ENCODE measurements at places on chromosomes 6 and 20.

- no peak for DNase-seq
Measured at GRCh38 chr20:62843656-62844055, 18.0 kb downstream of the TCFL5 start.

GRCh38 chr20:21862956-21863355, 157.5 kb downstream of the PAX1 start:
- no peak for DNase-seq

GRCh38 chr6:9020001-9020400, 584.7 kb upstream of the SLC35B3 start:
- no peak for DNase-seq

GRCh38 chr20:34427784-34428183, 64.7 kb downstream of the ITCH start:
- DNase-seq: no peak

DNA sequence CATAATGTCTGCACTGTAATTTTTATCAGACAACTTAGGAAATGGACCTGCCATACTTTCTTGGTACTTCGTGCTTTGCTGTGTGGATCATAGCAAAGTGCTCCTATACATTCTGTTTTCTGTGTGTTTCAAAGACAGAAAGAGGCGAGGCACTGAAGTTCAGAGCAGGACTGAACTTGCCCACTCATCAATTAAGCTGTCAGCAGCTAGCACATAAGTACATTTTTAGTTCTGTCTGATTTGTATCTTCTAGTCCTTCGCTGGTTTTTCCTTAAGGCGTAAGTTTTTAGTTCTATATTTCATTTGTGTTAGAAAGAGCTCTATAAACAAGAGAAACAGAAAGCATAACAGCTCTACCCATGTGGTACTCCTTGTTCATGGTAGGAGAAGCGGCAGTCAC, 42.1 kb downstream of the MAP3K4 start:
- no peak for DNase-seq

- DNase-seq: peak; percentile 34
Measured at GRCh38 chr6:150245148-150245935, 102.5 kb downstream of the PPP1R14C start.

DNA sequence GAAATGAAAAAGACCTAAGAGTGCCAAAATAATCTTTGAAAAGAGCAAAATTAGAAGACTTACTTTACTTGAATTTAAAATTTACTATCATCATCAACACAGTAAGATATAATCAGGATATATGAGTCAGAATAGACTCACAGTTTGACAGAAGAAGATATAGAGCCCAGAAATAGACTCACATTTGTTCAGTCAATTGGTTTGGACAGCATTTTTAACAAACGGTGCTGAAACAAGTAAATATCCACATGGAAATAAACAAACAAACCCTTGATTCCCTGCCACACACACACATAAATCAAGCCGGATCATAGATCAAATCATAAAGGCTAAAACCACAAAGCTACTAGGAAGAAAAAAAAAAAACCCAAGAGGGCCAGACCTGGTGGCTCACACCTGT, 291.1 kb downstream of the ADGRG6 start:
- peak; percentile 16 for DNase-seq

DNA sequence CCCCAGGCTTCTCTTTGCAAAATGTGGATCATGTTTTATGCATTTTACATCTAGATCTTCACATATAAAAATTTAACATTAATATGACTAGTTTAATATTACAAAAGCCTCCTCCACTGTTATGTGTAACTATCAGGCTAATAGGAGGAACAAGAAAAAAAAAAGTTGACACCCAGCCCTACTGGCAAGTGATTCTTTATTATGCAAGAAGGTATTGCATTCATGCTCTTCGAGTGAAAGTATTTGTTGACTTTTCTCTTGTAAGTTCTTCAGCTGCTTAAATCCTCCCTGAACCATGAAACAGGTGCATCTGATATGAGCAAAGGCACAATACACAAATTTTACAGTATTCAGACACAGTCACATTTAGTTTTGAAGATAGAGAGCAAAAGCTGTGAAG, 716 bp upstream of the HLA-DQB2 start:
- DNase-seq: no peak

DNA sequence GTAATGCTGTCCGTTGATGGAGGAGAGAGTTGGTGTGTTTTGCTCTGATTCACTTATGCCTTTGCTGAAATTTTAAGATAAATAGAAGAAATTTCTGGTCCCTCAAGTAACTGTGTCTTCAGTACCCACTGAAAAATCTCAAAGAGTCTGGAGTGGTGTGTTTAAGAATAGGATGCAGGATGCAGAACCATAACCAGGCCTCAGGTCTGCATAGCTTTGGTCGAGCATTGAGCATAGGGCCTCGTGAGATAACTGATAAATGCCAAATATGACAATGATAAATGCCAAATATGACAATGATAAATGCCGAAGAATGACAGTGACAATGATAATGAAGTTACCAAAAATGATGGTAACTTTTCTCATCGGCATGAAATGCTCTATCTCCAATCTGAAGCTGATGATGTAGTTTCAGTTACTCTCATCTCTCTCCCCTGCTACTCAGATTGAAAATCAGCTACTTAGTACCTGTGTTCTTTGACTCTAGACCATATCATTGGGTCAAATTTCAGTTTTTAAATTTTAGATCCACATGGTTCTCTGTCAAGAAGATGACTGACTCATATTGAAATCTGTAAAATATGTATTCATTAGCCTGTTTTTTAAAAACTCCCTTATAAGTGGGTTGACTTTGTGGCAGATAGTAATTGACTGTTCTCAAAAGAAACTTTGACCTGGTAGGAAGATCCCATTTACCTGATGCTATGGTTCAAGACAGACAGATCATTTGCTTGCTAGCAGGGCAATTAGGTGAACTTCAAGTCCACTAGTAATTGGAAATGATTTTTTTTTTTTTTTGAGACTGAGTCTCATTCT, 96.6 kb downstream of the SLC16A10 start:
- DNase-seq: no peak

DNA sequence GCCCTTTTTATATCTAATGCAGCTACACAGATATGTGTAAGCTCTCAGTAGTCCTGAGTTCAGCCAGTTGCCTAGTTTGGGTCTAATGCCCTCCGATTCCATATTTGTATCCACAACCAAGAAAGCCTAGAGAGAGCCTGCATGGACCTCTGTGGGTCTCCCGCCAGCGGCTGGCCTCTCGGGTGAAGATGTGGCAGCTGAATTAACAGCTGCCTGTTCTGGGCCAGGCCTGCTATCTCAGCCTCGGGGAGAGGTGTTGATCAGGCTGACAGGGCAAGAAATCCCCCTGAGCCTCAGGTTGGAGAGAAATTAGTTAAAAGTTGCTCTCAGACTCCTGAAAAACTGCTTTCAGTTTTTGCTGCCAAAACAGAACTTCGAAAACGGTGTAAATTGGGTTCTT, 19.8 kb downstream of the PTK7 start:
- DNase-seq: no peak

DNA sequence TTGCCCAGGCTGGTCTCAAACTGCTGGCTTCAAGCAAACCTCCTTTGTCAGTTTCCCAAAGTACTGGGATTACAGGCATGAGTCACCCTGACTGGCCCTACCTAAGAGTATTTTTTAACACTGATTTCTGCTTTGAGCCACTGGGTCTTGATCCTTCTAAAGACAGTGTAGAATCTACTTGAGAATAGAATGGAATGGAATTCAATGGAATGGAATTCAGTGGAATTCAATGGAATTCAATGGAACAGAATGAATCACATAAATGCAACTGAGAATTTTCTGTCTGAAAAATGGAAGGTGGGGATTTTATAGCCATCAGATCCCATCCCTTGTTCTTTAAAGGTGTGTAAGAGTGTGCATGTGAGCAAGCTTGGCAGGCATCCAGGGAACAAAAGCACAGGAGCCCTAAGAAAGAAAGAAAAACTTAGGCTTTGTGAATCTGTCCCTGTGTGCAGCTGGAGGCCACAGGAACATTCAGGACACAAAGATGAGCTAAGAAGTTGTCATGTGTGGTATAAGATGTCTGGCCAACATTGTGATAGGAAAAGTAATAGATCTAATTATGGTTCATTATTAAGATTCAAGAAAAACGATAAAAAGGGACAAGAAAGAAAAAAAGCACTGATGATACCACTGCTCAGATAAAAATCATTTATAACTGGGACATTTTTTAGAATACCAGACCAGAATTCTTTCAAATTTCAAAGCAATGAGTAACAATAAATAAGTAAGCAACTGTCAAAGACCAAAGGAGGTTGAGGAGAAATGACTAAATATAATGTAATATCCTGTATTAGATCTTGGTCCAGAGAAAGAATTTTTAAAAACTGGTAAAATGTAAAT, 681.0 kb upstream of the GJE1 start:
- peak; percentile 93 for DNase-seq

DNA sequence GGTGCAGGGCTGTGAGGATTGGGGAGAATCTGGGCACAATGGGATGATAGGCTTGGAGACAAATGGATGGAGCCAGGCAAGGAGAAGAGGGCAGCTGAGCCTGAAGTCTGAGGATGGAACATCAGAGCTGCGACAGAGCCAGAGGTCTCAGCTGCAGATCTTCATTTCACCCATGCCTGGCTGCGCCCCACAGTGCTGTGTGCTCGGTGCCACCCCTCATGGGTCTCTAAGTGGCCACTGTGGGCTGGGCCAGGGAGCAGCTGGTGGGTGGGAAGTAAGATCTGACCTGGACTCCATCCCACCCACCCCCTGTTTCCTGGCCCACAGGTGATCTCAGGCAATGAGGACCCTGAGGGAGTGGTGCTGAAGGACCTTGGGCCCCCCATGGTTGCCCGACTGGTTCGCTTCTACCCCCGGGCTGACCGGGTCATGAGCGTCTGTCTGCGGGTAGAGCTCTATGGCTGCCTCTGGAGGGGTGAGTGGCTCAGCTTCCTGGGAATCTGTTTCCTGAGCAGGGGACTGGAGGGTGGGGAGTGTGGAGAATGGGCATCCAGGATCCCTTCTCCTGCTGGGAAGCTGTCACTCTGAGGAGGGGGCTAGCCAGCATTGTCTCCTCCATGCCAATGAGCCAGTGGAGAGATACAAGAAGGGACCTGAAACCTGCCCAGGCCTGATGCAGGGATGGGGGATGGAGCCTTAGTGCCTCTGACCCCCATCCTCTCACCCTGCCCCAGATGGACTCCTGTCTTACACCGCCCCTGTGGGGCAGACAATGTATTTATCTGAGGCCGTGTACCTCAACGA, 6.5 kb downstream of the DDR1 start:
- DNase-seq: no peak

DNA sequence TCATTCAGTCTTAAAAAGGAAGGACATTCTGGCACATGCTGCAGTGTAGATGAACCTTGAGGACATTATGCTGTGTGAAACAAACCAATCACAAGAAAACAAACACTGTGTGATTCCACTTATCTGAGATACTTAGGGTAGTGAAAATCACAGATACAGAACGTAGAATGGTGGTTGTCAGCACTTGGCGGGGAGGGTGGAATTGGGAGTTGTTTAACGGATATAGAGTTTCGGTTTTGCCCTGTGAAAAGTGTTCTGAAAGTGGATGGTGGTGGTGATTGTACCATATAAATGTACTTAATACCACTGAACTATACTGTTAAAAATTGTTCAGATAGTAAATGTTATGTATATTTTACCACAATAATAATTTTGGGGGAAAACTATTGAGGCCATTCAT, 18.4 kb downstream of the KAT14 start:
- DNase-seq: no peak

- DNase-seq: peak; percentile 91
Measured at GRCh38 chr6:11632795-11633511, 95.4 kb downstream of the TMEM170B start.

DNA sequence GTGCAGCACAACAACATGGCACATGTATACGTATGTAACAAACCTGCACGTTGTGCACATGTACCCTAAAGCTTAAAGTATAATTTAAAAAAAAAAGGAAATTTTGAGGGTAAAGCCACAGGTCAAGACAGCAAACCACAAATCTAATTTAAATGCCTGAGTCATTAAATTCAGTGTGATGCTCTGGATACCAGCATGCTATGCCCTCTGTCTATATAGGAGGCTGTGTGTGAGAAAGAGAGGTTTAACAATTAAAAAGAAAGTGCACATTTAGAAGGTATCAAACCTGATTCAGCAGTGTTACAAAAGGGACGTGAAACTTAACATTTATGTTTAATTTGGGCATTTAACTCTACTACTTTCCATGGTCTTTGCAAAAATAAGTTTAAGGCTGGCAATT, 276.3 kb downstream of the ADGRB3 start:
- DNase-seq: no peak

DNA sequence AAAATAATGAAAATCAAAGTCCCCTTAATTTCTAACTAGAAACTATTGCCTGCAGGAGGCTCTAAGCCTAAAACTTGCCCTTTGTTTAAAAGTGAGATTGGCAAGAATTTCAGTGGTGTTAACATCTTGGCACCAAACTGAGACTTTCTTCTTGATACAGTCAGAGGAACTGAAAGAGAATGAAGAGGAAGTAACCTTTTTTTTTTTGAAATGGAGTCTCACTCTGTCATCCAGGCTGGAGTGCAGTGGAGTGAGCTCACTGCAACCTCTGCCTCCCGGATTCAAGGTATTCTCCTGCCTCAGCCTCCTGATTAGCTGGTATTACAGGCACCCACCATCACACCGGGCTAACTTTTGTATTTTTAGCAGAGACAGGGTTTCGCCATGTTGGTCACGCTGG, 3.6 kb downstream of the DOP1A start:
- no peak for DNase-seq

GRCh38 chr20:37686762-37687477, 6.9 kb upstream of the CTNNBL1 start:
- peak; percentile 37 for DNase-seq

GRCh38 chr6:75077701-75078100, 128.2 kb downstream of the COL12A1 start:
- no peak for DNase-seq

GRCh38 chr6:158544428-158544827, 15.5 kb upstream of the TMEM181 start:
- DNase-seq: no peak

DNA sequence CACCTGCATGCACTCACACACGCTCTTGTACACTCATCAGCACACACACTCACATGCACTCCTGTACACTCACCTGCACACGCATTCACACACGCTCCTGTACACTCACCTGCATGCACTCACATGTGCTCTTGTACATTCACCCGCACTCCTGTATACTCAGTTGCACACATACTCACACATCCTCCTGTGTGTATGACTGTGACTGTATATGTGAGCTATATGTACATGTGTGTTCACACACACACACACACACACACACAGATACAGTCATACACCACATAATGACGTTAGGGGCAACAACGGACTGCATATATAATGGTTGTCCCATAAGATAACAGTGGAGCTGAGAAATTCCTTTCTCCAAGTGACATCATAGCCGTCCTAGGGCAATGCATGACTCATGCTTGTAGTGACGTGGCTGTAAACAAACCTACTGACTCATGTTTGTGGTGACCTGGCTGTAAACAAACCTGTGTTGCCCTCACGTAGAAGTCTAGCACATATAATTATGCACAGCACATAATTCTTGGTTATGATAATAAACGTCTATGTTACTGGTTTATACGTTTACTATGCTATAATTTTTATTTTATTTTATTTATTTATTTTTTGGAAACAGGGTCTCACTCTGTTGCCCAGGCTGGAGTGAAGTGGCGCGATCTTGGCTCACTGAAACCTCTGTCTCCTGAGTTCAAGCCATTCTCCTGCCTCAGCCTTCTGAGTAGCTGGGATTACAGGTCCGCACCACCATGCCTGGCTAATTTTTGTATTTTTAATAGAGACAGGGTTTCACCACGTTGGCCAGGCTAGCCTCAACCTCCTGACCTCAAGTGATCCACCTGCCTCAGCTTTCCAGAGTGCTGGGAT, 22.8 kb upstream of the TAF4 start:
- DNase-seq: peak; percentile 76

- no peak for DNase-seq
Measured at GRCh38 chr6:166127624-166128472, 39.8 kb downstream of the TBXT start.

- DNase-seq: no peak
Measured at GRCh38 chr6:165701005-165701404, 38.0 kb upstream of the PDE10A start.

All from EH (cell line).